A549 treated with dexamethasone at 1 μM for 4 hours (cell line): ENCODE measurements at places on chromosomes 12 and 14. TPM values are rescaled to one million over a fixed set of nuclear protein-coding genes. Genes with fewer than 3 reads are reported as not detected.

The TCL1B gene
- total RNA-seq: not detected in 5 replicates

The AKAP3 gene
- 0.02 to 0.30 TPM (median 0.11 TPM) in 5 replicates for total RNA-seq

The CYP27B1 gene
- 1.2 to 2.9 TPM (median 2.2 TPM) in 5 replicates for total RNA-seq

The ELK3 gene
- 58.7 to 76.1 TPM (median 71.1 TPM) in 5 replicates for total RNA-seq

The DPPA3 gene
- 0.12 TPM in 1 of 5 replicates, not detected in the others for total RNA-seq

The PPP4R4 gene
- 0.24 to 0.44 TPM (median 0.33 TPM) in 5 replicates for total RNA-seq

The MBD6 gene
- total RNA-seq: 13.4 to 31.3 TPM (median 28.0 TPM) in 5 replicates

The SMIM41 gene
- not detected in 5 replicates for total RNA-seq

The REP15 gene
- total RNA-seq: 0.28 to 0.62 TPM (median 0.40 TPM) in 5 replicates

The GPR137C gene
- total RNA-seq: 0.06 to 0.08 TPM (median 0.07 TPM) in 5 replicates

The SLC24A4 gene
- total RNA-seq: 0.19 to 0.41 TPM (median 0.25 TPM) in 5 replicates

The MYO1A gene
- total RNA-seq: 0.10 to 0.72 TPM (median 0.30 TPM) in 5 replicates

The SRRM4 gene
- not detected in 5 replicates for total RNA-seq

The MAGOHB gene
- total RNA-seq: 40.4 to 75.6 TPM (median 46.4 TPM) in 5 replicates

The DACT1 gene
- 0.47 to 0.76 TPM (median 0.59 TPM) in 5 replicates for total RNA-seq

The CBLN3 gene
- total RNA-seq: 0.84 to 1.3 TPM (median 1.0 TPM) in 5 replicates

The RNASE7 gene
- total RNA-seq: not detected in 5 replicates

The TAS2R9 gene
- not detected in 5 replicates for total RNA-seq

The SLC6A13 gene
- 0.16 to 0.47 TPM (median 0.24 TPM) in 5 replicates for total RNA-seq

The GALNT16 gene
- total RNA-seq: 2.4 to 3.3 TPM (median 3.1 TPM) in 5 replicates

The DCN gene
- total RNA-seq: not detected in 5 replicates

The AQP6 gene
- total RNA-seq: 0.02 to 0.07 TPM (median 0.04 TPM) in 3 of 5 replicates, not detected in the others

The RNF31 gene
- total RNA-seq: 22.5 to 40.0 TPM (median 36.1 TPM) in 5 replicates

The STYX gene
- 5.0 to 8.5 TPM (median 7.1 TPM) in 5 replicates for total RNA-seq

The KLRC2 gene
- total RNA-seq: 1.5 to 2.1 TPM (median 1.7 TPM) in 5 replicates

The SART3 gene
- total RNA-seq: 36.1 to 41.3 TPM (median 40.3 TPM) in 5 replicates

The VRTN gene
- 0.08 TPM in 1 of 5 replicates, not detected in the others for total RNA-seq

The ASB2 gene
- total RNA-seq: 0.32 to 0.76 TPM (median 0.38 TPM) in 5 replicates

The GRIN2B gene
- total RNA-seq: 2.7 to 5.3 TPM (median 4.6 TPM) in 5 replicates

The STAC3 gene
- 0.18 to 0.54 TPM (median 0.38 TPM) in 4 of 5 replicates, not detected in the other for total RNA-seq

The EML5 gene
- total RNA-seq: 0.37 to 0.56 TPM (median 0.44 TPM) in 5 replicates

The MYL6 gene
- 2,040 to 3,443 TPM (median 2,154 TPM) in 5 replicates for total RNA-seq

The FAM222A gene
- 3.3 to 7.0 TPM (median 5.8 TPM) in 5 replicates for total RNA-seq

The GLIPR1L1 gene
- not detected in 5 replicates for total RNA-seq

The NELL2 gene
- 0.09 to 0.33 TPM (median 0.22 TPM) in 5 replicates for total RNA-seq

The SPTB gene
- 1.2 to 2.4 TPM (median 2.0 TPM) in 5 replicates for total RNA-seq

The RHOJ gene
- total RNA-seq: not detected in 5 replicates

The ZNF891 gene
- total RNA-seq: 0.30 to 0.41 TPM (median 0.34 TPM) in 5 replicates

The DYRK2 gene
- 8.5 to 14.4 TPM (median 11.9 TPM) in 5 replicates for total RNA-seq

The SERPINA10 gene
- total RNA-seq: 0.04 TPM in 1 of 5 replicates, not detected in the others

The SLC17A8 gene
- total RNA-seq: 0.05 to 0.06 TPM in 2 of 5 replicates, not detected in the others

The PDZRN4 gene
- 0.02 to 0.05 TPM (median 0.04 TPM) in 3 of 5 replicates, not detected in the others for total RNA-seq

The GPR68 gene
- total RNA-seq: 0.20 to 0.48 TPM (median 0.29 TPM) in 5 replicates
